ENCODE measurements at places on chromosomes 3 and 15. TPM values are rescaled to one million over a fixed set of nuclear protein-coding genes. Genes with fewer than 3 reads are reported as not detected.

Gene TSC22D2
- total RNA-seq: 17.2 TPM

Gene CHRNA5
- 29.3 TPM for total RNA-seq

Gene ZMYND10
- total RNA-seq: 0.94 TPM

Gene P2RY13
- not detected for total RNA-seq

Gene EFL1
- 32.1 TPM for total RNA-seq
